ENCODE measurements at places on chromosomes 16 and 17.
A peak's percentile ranks its signal among the peaks of the same experiment; 100 is the strongest.

DNA sequence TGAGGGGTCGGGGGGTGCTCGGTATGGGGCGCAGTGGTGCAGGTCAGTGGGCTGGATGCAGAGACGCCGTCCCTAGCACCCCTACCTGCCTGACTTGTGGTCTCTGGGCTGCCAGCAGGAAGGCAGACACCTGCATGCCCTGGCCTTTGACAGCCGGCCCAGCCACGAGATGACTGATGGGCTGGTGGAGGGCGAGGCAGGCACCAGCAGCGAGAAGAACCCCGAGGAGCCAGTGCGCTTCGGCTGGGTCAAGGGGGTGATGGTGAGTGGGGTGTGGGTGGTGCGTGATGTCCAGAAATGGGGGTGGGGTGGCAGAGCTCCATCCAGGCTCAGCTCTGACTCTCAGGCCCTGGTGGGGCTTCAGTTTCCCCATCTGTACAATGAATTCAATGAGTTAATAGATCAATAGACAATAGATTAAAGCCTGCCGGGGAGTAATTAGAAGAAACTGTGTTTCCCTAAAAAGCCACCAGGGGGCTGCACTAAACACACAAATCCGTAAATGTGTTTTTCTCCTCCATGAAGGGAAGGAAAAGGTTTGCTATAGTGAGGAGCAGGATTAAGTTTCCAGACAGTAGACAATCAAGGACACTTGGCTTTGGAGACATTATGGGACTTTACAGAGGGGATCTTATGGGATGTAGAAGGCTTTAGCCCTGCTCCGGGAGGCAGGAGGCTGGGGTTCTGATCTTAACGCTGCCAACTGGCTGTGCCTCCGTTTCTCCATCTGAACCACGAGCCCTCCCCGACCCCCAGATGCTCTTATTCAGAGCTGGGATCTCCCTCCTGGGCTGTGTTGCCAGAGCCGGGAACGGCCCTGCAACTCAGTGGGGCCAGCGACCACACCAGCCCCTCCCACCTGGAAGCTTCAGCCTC, 2.2 kb downstream of the SLC12A3 start:
- peak; percentile 74 for DNase-seq

DNA sequence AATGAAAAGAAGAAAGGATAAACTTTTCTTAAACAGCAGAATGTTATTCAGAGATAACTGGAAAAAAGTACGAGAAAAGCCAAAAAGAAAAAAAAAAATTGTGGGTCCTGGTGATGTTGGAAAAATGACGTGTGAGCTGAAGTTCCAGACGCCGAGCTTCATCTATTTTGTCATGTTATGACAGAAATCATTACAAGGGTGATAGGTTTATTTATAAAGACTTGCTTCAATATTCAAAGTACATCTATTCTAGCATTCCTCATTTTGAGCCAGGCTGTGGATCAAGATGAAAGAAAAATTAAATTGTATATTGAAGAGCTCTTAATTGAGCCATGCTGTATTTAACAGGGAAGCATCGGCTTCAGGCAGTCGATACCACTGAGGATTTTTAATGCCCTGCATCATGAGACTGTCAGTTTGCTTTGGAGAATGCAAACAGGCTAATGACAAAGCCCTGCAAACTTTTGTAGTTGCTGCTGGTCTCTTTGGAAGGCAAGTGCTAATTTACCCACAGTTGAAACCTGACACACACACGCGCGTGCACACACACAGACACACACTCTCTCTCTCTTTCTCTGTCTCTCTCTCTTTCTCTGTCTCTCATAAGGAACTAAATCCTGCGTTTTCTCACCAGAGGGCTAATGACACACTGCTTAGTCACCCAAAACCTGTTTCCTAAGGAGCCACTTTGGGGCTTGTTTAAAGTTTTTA, 110.7 kb downstream of the WWOX start:
- no peak for DNase-seq

DNA sequence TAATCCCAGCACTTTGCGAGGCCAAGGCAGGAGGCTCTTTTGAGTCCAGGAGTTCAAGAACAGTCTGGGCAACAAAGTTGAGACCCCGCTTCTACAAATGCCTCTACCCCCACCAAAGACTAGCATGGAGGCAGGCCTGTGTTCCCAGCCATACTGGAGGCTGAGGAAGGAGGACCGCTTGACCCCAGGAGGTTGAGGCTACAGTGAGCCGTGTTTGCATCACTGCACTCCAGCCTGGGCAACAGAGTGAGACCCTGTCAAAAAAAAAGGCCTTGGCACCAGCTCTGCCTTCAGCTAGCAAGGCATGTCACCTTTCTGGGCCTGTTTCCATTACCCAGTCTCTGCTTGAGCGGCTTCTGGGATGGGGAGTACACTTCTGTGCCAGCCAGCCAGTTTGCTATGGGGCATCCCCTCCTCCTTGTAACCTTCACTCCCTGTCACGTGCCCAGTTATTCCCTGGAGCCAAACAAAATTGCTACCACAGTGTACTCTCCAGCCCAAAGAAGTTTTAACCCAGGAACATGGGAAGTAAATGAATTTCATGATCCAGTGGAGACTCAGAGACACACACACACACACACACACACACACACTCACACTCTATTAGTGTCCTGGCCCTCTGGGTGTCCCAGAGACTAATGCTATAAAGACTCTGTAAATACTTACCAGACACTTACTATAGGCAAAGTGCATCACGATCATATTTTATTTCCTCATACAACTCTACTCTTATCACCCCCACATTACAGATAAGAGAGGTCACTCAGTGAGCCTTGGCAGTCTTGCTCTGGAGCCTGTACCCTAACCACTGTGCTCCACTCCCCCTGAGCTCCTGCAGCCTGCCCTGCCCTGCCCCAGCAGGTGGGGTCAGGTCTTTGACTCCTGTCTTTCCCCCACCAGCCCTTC, 2.5 kb downstream of the CISD3 start:
- no peak for DNase-seq

- no peak for DNase-seq
These were observed 584 bp downstream of the PMP22 start for GRCh38 chr17:15264542-15264941.

GRCh38 chr17:17203173-17203730, 2.9 kb downstream of the PLD6 start:
- DNase-seq: no peak

GRCh38 chr17:82704886-82705285, 6.4 kb upstream of the RAB40B start:
- no peak for DNase-seq

DNA sequence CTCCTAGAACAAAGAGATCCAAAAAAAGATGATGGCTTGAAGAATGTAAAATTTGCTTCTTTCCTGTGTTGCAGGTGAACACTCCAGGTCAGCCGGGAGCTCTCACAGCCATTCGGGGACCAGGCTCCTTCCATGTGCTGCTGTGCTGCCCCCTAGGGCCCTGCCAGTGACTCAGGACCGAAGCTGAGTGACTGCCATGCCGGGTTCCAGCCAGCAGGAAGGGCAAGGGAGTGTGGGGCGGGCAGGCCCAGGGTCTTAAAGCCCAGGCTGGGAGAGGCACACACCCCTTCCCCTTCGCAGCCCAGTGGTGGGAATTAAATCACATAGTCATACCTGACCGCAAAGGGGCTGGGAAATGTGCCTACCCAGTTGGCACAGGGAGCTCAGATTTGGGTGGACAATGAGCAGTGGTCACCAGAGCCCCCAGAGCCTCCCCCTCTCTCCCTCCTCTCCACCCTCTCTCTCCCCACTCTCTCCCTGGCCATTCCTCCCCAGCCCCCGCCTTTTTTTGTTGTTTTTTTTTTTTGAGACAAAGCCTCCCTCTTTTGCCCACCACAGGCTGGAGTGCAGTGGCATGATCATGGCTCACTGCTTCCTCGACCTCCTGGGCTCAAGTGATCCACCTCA, 11.5 kb downstream of the EPOP start:
- DNase-seq: peak; percentile 62

DNA sequence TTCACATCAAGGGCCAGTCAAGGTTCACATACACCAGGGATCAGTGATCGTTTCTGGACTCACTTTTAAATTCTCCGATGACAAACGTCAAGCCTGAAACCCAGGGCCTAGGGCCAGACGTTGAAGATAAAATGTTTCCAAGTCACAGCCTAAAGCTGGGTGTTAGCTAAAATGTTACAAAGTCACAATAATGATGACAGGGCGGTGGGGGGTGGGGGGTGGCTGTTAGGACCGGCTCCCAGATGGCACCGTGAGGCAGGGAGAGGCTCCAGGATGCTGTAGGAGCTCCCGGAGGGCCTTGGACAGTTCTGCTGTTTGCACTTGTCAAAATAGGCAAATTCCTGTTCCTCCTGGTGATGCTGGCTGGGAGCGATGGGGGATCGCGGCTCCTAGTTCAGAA, 16.4 kb upstream of the RPL13 start:
- DNase-seq: no peak

DNA sequence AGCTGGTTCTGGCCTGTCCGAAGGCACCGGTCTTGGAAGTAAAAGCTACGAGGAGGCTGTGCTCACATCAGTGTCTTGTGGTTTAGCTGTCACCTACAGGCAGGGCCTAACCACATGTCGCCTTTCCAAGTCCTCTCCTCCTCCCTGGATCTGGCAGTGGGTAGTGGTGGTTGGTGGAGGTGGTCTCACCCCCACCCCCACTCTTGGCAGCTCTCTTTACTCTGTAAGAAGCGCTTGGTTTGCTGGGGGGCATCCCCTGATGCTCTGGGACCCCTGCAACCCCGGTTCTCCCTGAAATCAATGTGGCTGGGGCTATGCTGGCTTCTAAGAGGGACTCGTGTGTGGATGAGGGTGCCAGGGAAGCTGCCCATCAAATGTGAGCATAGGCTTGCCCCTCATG, 68.3 kb downstream of the WIPI1 start:
- DNase-seq: no peak

DNA sequence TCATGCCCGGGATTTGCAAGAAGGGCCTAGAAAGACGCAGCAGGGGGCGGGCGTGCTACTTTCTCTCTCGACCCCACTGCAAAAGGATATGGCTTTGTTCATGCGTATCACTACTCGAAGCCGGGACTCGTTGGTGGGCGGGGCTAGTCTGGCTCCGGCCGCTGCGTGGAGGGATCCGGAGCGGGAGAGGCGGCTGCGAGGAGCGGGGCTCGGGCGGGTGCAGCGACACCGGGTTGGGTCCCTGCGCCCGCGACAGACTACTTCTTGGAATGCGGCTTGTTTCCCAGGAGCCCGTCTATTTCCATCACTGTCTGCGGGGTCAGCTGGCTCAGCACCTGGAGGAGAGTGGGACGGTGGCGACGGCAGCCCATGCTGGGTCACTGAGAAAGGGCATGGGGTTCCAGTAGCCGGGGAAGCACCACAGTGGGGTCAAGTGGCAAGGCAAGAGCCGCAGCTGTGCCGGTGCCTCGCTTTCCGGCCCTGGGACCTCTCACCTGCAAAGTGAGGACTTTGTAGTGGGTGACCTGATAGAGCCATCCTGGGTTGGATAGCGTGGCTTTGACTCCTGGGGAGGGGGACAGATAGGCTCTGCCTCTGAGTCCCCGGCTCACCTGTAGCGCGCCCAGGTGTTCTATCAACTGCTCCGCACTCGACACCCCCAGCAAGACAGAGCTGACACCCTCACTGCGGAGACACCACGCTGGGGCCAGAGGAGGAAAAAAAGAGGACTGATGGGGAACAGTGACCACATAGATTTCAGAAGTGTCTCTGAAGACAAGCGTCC, 6.6 kb downstream of the KCNAB3 start:
- DNase-seq: peak; percentile 64

DNA sequence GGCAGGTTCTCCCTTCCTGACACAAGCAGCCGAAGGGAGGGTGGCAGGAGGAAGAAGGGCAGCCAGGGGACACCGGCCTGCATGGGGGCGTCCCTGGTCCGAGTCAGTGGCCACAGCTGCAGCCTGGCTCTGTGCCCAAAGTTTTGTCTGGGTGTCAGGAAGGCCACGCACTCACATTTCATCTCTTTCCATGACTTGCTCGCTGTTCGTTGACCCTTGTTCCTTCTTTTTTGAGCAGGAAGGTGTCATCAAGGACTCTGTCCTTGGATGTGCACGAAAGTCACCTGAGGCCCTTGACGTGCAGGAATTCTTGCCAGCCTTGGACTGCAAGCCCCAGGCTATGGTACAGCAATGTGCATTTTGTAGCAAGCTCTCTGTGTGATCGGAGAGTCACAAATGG, 93.3 kb downstream of the TNFRSF13B start:
- DNase-seq: no peak

GRCh38 chr17:37450112-37450511, 39.6 kb upstream of the DUSP14 start:
- no peak for DNase-seq

DNA sequence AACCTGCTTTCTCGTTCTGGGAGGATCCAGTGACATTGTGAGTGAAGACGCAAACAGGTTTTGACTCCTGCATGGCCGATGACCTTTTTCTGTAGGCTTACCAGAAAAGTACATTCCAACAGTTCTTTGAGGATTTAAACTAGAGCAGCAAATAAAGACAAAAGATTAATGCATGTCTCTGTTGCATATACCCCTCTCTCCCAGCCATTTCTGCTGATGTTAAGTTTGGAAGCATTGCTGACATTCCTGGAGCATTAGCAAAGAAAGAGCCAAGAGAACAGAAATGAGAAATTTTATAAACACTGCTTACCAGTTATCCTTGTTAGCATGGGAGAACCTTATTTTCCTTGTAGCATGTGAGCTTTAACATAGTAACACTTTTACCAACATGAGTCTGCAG, 49.3 kb downstream of the SIAH1 start:
- DNase-seq: no peak

DNA sequence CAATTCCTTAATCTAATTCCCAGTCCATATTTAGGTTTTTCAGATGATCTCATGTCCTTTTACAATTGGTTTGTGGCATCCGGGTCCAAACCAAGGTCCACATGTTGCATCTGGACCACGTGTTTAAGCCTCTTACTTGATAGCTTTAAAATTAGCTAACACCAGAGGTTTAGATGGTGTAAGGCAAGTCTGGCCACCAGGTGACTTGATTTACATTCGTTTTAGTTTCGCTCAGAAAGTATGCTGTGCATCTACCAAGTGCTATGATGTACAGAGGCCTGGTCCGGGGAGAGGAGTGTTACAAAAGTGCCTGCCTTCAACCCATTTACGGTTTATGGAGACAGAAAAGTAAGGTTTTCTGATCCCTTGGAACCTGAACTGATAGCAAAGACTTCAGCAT, 878 bp upstream of the DNAJA2 start:
- peak; percentile 7 for DNase-seq

DNA sequence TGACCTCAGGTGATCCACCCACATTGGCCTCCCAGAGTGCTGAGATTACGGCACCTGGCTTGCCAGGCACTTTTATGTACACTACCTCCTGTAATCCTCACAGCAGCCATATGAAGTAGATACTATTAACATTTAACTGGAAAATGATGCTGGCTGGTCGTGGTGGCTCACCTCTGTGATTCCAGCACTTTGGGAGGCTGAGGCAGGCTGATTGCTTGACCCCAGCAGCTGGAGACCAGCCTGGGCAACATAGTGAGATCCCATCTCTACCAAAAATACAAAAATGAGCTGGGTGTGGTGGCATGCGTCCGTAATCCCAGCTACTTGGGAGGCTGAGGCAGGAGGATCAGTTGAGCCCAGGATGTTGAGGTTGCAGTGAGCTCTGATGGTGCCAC, 2.0 kb upstream of the MAPK3 start:
- DNase-seq: no peak

DNA sequence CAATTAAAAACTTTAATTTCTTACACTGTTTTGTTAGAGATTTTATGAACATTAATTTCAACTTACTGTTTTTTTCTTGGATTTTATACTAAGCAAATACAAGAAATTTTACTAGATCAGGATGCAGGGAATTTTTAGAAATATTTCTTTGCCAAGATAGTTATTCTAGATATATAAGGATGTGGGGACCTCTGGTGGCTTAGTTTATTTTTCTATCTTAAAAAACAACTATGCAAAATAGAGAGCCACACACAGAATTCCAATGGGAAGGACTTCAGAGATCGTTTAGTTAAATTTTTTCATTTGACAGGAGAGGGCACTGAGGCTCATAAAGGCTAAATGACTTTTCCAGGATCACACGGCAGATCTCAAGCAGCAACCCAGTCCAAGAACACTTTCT, 23.0 kb upstream of the CAPNS2 start:
- peak; percentile 20 for DNase-seq

Data from inflammatory macrophage (primary cell).